ENCODE measurements at places on chromosomes 5 and 9. TPM values are rescaled to one million over a fixed set of nuclear protein-coding genes. Genes with fewer than 3 reads are reported as not detected.
A peak's percentile ranks its signal among the peaks of the same experiment; 100 is the strongest.

DNA sequence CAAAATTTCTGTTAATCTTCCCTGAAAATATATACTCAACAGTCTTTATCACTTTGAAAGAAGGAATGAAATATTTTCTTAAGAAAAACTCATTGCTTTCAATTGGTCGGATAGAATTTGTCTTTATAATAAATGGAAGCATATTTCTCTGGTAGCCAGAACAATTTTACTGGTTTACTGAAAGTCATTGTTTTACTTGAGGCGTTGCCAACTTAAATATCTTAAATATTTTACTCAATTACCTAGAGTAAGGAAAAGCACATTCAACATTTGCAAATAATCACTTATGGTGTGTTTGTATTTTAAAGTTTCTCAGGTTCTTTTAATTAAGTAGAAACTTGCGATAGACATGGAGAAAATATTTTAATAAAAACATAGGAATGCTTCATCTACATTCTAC lies 1181.7 kb downstream of the EFNA5 start:
- H3K4me1 ChIP-seq = no peaks in the 10 kb centered on the region
- no peak for DNase-seq
- H3K4me3 ChIP-seq = no peak overlapping the region
- H3K27me3 ChIP-seq = no peaks in the 10 kb centered on the region

The BAAT gene
- 0.07 TPM for total RNA-seq

- peak overlapping the region; percentile 4 for H3K4me3 ChIP-seq
- H3K27ac ChIP-seq = no peak overlapping the region
- DNase-seq = no peak
- H3K27me3 ChIP-seq = peaks cover 8% of the 10 kb centered on the region
These were observed 72.6 kb downstream of the TENT4A start for GRCh38 chr5:6785861-6786180.

DNA sequence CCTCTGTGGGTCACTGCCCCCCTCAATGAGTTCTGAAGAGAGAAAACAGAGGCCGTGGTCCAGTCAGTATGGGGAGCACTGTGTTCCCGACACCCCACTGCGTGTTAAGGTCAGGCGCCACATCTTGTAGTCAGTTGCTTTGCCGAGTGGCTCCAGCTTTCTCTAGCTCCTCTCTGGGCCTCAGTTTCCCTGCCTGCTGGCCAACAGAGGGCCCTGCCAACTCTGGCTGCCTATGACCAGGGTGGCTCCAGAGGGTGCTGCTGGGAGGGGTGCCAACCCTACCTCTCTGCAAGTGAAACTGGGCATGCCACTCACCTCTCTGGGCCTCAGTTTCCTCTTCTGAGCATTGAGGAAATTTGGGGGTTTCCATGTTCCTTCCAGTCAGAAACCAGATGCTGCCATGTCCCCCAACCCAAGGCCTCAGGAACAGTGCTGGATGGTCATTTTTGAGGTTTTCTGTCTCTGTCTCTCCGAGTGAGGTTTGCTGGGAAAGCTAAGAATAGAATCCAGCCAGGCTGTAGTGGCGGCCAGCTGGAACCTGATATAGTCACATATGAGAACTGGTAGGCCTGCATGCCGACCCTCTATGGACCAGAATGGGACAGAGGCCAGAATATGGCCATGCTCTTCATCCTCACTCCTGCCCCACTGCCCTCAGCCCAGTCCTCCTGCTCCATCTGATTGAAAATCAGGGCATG lies 132.1 kb downstream of the PHF2 start:
- H3K27me3 ChIP-seq = peaks cover 25% of the 10 kb centered on the region
- no peak for DNase-seq
- no peak overlapping the region for H3K4me3 ChIP-seq
- H3K27ac ChIP-seq = no peak overlapping the region
- H3K4me1 ChIP-seq = no peaks in the 10 kb centered on the region
- no peaks in the 10 kb centered on the region for H3K36me3 ChIP-seq

DNA sequence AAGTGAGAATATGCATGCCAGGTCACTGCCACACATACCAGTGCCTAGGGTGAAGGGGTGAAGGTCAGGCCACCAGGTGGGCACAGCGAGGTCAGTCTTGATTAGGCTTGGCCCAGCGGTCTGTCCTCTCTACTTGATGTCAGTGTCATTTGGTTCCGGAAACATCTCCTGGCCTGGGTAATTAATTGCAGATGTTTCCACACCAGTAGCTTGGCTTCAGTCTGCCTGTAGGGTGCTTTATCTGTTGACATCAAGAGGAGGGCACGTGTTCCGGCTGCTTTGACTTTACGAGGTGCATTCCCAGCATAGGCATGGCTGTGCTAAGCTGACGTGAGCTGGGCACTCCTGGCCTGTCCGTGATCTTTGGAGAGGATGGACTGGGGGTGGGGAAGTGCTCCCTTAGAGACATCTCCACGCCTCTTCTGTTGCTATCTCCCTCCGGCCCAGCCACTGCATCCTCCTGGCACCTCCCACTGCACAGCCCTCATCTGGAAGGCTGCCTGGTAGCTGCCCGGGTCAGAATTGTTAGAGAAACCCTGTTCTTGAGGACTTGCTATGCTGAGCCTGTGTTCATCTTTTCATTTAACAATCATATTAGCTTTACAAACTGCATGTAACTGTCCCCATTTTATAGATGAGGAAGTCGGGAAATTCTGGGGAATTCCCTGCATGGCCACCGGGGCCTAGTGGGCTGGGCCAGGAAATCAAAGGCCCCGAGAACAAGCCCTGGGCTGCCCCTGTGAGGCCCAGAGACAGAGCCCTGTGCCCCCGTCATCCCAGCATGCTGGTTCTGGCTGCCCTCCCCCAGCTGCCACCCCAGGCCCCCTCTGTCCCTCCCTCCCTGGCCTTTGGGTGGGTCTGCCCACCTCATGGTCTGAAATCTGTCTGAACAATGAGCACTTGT lies 29.1 kb downstream of the JADE2 start:
- H3K27me3 ChIP-seq = no peaks in the 10 kb centered on the region
- H3K36me3 ChIP-seq = peaks cover 8% of the 10 kb centered on the region
- H3K4me1 ChIP-seq = peaks cover 49% of the 10 kb centered on the region
- H3K27ac ChIP-seq = peak overlapping the region; percentile 98
- H3K4me3 ChIP-seq = peak overlapping the region; percentile 79
- peak; percentile 82 for DNase-seq

- DNase-seq = no peak
- H3K27ac ChIP-seq = no peak overlapping the region
- H3K4me3 ChIP-seq = no peak overlapping the region
These were observed 32.2 kb downstream of the ANKS6 start for GRCh38 chr9:98763986-98764745.

- H3K27ac ChIP-seq = peak overlapping the region; percentile 91
- H3K36me3 ChIP-seq = no peaks in the 10 kb centered on the region
- H3K4me1 ChIP-seq = peaks cover 19% of the 10 kb centered on the region
- no peak for DNase-seq
- no peaks in the 10 kb centered on the region for H3K27me3 ChIP-seq
These were observed 28.6 kb downstream of the UGCG start for GRCh38 chr9:111925017-111925770.

The SLIT3 gene
- 0.14 TPM for total RNA-seq

DNA sequence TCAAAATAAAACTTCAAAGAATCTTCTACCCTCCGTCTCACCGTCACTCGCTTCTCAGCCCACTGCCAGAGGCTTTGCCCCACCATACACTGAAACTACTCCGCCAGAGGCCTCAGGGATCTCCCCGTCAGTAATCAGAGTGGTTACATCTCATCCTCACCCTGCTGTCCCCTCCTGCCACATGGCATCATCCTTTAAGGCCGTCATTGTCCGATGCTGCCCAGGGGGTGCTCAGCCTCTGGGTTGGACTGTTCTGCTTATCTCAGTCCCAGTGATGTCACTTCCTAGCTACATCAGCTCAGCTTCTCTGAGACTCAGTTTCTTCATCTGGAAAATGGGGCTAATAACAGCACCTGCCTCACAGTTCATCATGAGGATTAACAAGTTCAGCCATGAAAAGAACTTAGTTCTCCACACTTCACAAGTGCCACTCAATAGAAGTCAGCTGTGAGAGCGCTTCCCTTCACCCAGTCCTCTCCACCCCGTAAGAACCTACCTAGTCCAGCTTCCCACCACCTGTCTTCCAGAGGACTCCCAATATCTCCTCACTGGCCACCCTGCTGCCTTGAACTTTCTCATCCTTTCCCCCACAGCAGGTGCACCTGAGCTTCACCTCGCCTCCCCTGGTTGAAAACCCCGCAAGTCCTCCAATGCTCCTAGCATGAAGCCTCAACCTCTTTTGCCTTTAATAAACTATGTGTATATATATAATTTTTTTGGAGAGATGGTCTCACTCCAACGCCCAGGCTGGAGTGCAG lies 2.8 kb upstream of the IL3 start:
- H3K4me1 ChIP-seq = peaks cover 38% of the 10 kb centered on the region
- peak; percentile 60 for DNase-seq
- peaks cover 3% of the 10 kb centered on the region for H3K27me3 ChIP-seq

The DIRAS2 gene
- total RNA-seq = not detected

The C9orf152 gene
- not detected for total RNA-seq

GRCh38 chr9:75803130-75803529 lies 87.3 kb upstream of the PCSK5 start:
- H3K36me3 ChIP-seq = no peaks in the 10 kb centered on the region
- no peak for DNase-seq
- no peaks in the 10 kb centered on the region for H3K27me3 ChIP-seq

GRCh38 chr5:151030379-151030778 lies 10.0 kb downstream of the GPX3 start:
- H3K4me3 ChIP-seq = no peak overlapping the region
- peaks cover 22% of the 10 kb centered on the region for H3K36me3 ChIP-seq
- DNase-seq = no peak
- H3K27ac ChIP-seq = no peak overlapping the region
